ENCODE measurements at places on chromosomes 13 and 19.

DNA sequence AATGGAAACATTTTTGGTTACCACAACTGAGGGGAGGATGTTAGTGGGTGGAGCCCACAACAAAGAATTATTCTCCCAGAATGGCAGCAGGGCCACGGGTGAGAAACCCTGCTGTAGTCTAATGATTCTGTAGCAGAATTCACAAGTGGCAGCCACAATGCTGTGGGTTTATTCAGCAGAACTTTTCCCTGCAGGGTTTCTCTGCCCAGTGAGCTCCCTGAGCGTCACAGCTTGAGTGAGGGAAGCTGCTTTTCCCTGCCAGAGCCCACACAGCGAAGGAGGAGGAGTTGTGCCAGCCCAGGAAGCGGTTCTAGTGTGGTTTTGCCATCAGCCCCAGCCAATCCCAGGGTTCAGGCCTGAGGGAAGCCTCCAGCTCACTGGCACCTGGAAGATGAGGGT is 4.4 kb downstream of the ATP12A start:
- DNase-seq = no peak

DNA sequence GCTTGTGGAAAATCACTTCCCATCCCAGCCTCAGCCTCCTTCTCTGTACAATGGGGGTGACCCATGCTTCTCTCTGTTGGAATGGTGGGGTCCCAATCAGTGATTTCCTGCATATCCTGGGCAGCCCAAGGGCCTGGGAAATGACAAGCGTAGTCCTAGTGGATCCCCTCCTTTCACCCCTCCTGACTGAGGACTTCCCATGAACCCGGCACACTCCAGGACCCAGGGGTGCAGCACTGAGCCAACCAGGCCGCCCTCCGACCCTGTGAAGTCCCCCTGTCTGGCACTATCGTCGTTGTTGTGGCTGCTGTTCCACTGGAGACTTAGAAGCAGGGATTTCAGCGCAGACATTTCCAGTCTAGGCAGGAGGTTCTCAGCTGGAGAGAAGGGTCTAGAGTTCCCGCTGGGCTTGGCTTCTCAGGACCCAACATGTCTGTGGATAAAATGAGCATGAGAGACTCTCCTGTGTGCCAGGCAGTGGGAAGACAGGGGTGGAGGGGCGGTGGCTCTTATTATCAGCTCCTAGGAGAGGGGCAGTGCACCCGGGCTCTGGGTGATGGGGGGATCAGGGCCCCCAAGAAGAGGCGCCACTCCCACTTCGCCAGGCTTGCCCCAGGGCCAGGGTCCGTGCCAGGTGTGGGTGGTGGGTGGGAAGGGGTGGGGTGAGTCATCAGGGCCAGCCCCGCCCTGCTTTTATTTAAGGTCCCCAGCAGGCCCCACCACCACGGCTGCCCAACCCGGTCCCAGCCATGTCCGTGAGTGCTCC is at the start of gene LGALS7B:
Gene LGALS7B, plus strand, starts transcription at position 723 of the 766 bp plus-strand sequence. Its CDS starts 27 bp downstream, at position 750.
- no peak for DNase-seq

DNA sequence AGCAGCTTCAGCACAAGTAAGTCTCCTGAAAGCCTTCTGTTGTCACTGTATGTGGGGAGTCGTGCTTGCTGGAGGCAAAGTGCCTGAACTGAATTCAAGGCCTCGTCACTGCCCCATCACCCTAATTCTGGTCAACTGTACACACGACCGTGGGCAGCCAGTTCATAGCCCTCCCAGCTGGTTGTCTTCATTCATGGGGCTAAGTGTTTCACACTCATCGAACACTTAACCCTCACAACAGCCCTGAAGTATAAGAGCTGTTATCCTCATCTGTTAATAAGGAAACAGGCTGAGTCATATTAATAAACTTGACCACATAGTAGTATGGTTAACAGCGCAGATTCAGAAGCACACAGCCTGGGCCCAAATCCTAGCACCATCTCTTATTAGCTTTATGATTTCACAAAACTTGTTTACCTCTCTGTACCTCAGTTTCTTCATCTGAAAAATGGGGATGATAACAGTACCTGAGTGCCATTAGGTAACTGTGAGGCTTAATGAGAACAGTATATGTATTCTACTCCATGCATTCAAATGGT is 66.7 kb downstream of the CDADC1 start:
- DNase-seq = no peak

DNA sequence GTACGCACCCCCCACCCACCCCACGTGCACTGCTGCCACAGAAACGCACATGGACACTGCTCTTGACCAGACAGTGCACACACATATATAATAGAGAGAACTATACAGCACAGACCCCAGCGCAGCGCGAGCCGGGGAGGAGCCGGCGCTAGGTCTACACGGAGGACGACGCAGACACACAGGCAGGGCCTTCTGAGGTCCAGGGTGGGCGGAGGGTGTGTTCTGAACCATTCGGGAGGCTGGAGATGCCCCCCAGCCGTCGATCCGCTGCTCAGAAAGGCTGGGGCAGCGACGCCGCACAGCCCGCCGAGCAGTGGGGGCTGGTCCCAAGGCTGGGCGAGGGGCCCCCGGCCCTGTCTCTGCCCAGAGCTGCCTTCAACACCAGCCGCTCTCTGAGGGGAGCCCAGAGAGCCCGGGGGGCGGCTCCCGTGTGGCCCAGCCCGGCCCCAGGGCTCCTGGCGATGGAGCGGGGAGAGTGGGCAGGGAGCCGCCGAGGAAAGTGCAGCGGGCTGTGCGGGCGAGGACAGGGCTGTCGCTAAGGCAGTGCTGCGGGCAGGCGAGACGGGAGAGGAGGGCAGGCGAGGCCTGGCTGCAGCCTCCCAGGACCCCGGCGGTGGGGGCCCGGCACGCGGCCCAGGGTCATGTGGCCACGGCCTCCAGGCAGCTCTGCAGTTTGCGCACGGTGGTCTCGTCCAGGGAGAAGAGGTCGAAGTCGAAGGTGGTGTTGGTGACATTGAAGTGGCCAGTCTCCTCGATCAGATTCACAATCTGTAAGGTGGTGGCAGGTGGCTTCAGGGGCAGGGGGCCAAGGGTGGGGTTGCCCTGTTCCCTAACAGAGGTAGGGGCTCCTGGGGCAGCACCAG is 67.1 kb downstream of the MLLT1 start:
- DNase-seq = no peak

GRCh38 chr13:75855216-75855615 is 219.1 kb downstream of the LMO7 start:
- no peak for DNase-seq

DNA sequence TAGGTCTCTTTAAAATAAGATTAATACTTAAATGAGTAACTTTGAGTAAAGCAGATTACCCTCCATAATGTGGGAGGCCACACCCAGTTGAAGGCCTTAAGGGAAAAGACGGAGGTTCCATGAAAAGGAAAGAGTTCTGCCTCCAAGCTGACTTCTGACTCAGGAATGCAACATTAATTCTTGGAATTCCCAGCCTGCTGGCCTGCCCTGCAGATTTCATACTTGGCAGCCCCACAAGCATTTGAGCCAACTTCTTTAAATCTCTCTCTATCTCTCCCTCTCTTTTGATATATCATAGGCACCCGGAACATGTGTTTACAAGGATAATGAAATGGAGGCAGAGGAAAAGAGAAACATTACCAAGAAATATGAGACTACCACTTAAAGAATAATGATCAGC is 902.3 kb upstream of the MIR17HG start:
- no peak for DNase-seq

- no peak for DNase-seq
Measured at GRCh38 chr19:51418707-51419106, 1.3 kb upstream of the SIGLEC10 start.

DNA sequence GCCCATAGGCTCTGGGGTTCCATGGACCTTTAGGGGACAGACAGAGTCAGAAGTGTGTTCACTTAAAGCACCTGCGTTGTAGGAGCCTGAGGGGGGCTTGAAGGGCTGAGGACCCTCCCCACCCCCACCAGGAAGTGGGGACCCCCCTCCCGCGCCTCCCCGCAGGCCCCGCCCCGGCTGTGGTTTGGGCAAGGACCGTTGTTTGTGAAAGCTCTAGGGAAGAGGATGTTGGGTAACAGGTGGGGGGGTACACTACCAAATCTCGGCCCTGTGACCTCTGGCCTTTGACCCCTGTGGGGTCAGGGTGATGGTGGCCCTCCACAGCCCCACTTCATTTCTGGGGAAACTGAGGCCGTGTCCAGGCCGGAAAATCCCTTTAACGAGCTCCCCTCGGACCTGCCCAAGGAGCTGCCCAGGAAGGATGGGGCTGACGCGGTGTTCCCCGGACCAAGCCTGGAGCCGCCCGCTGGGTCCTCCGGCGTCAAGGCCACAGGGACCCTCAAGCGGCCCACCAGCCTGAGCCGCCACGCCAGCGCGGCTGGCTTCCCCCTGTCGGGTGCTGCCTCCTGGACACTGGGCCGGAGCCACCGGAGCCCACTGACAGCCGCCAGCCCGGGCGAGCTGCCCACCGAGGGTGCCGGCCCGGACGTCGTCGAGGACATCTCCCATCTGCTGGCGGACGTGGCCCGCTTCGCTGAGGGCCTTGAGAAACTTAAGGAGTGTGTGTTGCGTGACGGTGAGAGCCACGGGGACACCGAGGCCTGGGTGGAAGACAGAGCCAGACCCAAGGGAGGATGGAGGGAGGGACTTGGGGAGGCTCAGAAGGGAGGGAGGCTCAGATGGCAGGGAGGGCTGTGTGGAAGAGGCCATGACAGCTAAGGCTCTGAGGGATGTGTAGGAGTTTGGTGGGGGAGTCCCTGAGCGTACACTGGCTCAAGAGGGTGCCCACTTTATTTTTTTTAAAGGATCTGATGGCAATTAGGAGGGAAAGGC is 1.3 kb downstream of the ARHGAP45 start:
- DNase-seq = no peak

Measured in NCI-H1694 (cell line).